CD4-positive, alpha-beta T cell treated with Interleukin-17A for 1 hour (primary cell): ENCODE measurements at places on chromosomes 2 and 18.

GRCh38 chr2:58206785-58207184 lies 34.3 kb downstream of the FANCL start:
- DNase-seq = no peak

- no peak for DNase-seq
These were observed 207.1 kb downstream of the FIGN start for GRCh38 chr2:163528640-163529217.

DNA sequence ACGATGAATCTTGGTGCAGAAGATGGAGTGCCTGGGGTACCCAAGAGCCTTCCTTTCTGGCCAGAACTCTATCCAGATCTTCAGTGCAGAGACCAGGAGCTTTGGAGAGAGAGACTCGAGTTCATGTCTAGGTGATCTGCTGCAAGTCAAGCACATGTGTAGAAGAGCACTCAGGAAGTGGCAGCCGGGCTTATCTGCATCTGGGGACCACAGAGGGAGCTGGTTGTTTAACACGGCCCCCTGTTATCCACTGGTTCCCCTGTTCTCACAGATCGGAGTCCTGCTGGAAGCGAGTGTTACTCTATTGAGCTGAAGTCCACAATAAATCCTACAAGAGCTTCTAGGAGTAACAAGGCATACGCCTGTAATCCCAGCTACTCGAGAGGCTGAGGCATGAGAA lies 128.3 kb downstream of the ACOXL start:
- DNase-seq = no peak

DNA sequence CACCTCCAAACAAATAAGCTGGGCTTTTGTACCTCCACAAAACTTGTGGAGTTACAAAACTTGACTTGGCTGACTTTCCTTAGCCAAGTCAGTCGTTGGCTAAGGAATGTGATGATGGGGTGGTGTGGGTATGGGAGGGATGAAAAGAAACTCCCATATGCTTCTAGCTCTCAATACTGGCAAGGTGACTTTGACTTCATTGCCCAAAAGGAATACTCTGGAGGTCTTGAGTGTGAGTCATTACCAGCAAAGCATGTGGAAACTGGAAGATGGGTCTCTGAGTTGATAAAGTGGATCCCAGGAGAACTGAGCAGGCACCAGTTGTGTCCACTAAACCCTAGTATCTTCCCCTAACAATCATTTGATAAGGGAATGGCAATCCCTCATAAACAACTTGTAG lies 226.7 kb downstream of the GULP1 start:
- DNase-seq = no peak

- DNase-seq = no peak
These were observed 6.2 kb downstream of the ASAP2 start for GRCh38 chr2:9212661-9213411.

DNA sequence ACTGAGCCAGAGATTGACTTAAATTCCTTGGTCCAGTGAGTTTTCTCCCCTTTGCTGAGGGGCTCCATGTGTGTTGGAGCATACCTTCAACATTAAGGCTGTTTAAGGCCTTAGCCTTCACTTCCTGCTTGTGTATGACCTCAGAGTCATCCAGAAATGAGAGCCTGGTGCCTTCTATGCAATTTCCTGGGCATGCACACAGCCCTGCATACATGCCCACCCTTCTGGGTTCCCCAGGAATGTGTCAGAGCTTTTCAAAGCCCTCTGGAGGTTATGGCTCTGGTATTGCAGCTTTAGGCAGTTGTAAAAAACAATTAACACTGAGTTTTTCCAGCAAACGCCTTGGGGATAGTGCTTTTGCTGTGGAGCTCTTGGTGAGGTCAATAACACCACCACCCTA lies 16.7 kb downstream of the IL1R1 start:
- DNase-seq = no peak

- DNase-seq = no peak
These were observed 127.5 kb downstream of the CD8B2 start for GRCh38 chr2:106614511-106615291.

DNA sequence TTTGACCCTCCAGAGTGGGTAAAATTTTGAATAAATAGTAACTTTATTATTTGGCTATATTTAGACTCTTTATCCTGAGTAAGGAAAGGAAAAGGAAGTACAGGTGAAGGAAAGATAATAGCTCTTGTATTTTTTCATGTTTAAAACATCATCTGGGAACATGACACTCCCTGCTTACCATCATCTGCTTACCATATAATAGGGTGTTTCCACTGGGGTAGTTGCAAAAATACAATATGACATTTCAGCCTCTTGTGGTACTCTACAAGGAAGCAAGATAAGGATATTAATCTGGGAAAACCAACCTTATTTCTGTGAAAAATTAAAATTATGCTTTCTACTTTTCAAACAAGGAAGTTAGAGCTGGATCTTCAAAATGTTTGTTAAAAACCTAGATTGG lies 9.9 kb downstream of the RELCH start:
- no peak for DNase-seq

- no peak for DNase-seq
These were observed 154.8 kb upstream of the ZNF236 start for GRCh38 chr18:76667603-76668002.

DNA sequence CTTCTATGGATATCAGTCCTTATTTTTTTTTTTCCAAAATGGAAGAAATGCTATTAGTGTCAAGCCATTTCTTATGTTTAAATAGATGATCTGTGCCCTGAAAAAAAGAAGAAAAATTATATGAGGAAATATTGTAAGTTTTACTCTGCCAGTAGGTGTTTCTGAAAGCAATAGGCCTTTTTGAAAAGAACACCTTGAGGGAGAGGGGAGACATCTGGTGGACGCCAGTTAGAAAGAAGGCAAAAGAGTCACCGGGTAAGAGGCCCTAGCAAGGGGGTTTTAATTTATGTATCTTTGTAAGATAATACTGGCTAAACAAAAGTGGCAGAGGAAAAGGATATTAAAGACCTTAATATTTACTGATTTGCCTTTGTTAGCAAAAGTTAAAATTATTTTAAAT lies 56.1 kb downstream of the DYNAP start:
- DNase-seq = no peak

GRCh38 chr2:169362118-169362893 lies at the start of gene LRP2:
Gene LRP2, minus strand, starts transcription at chr2:169362534. Its CDS starts 135 bp downstream, at chr2:169362399.
- peak; percentile 27 for DNase-seq

DNA sequence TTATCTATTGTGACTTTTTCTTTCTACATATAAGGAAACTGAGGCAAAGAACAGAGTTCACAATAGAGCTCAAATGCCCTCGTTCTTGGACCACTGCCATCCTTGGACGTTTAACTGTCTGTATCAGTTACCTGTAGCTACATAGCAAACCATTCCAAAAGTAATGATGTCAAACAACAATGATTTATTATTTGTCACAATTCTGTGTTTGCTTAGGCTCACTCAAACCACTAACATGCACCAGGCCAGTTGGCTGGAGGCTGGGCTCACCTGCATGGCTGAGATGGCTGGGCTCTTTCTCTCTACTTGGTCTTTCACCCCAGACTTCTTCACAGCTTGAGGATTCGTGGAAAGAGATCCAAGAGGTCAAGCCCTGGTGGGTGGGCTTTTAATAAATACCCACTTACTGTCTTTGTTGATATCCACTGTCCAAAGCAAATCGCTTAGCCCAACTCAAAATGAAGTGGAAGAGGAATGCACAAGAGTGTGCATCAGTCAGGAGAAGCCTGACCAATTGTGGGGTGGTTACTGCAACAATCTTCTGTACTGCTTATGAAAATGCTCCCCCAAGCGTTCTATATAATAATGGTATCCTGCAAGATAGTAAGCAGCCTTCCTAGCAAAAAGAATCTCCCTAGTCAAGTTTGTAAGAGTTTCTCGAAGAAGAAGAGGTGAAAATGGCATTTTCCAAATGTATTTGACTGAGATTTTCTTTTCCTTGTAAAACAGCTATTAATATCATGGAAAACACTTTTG lies 163.5 kb upstream of the NT5C1B start:
- no peak for DNase-seq

GRCh38 chr2:189379287-189379630 lies 62.0 kb upstream of the WDR75 start:
- no peak for DNase-seq

DNA sequence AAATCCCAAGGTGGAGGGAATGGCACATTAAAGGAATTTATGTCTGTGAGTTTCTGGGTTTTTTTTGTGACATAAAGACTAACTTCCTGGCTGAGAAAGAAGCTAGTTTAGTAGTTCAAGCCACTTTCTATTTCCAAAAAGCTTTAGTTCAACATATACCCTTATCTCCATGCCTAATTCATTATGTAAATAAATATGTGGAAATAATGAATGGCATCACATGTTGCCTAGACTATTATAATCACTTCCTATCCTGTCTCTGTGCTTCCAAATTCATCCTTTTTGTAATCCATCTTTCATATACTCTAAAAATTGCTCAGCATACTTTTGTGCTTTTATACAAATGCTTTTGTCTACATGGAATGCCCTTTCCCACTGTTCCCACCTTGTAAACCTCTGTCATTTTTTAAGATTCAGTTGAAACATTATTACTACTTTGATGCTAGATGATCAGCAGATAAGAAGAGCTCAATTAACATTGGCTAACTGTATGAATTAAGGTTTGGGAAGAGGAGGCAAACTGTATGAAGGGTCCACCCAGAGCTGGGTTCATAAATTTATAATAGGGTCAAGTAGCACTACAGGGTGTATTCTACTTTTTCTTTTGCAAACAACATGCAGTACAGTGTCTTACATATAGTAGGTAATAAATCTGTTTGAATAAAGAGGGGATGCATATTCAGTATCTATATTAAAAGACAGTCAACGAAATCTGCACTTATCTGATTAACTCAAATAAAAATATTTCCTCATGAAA lies 61.7 kb upstream of the MTIF2 start:
- no peak for DNase-seq

DNA sequence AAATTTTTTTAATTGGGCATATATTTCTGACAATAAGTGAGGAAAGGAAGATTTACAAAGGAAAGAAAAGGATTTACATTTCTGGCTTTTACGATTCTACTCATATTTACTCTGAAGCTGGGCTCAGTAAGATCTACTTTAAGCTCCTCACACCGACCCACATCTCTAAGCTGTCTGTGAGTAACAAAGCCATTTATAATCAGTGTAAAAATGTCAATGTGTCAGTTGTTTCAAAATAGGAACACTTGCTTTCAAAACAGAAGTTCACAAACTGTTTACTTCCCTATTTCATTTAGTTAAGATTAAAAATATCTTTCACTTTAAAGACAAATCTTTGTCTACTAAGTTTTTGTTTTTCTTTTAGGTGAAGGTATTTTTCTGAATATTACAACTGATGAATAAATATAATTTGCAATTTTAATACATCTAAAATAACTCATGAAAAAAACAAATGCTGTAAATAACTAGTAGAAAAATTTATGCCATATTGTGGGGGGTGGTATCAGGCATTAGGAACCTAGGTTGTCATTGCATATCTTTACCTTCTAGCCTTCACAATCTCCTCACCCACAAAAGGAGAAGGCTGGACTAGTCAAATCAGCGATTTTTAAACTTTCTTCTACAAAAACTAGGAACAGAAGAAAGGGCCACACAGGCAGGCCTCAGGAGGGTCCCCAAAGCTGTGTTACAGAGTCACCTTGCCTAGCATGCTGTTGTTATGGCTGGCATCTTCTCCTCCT lies 64.5 kb downstream of the TMEM131 start:
- no peak for DNase-seq

- no peak for DNase-seq
These were observed 9.9 kb upstream of the KLF11 start for GRCh38 chr2:10033251-10034006.

DNA sequence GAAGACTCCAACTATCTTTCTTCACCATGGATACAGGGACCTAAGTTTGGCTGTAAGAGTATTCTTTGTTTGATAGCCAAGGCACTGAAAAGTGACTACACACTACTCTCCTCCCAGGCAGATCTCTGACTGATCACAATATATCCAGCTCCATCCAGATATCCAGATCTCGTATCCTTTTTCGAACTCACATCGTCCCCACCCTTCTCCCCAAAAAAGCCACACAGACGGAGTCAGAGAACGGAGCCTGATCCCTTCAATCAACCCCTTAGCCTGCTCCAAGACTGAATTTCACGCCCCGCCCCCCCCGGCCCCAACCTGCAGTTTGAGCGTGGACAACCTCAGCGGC lies 533 bp downstream of the DHX57 start:
- DNase-seq = no peak

- DNase-seq = no peak
These were observed 152.3 kb downstream of the ANTXR1 start for GRCh38 chr2:69165091-69165880.

- DNase-seq = no peak
These were observed 64.2 kb upstream of the GREB1L start for GRCh38 chr18:21177822-21178221.

DNA sequence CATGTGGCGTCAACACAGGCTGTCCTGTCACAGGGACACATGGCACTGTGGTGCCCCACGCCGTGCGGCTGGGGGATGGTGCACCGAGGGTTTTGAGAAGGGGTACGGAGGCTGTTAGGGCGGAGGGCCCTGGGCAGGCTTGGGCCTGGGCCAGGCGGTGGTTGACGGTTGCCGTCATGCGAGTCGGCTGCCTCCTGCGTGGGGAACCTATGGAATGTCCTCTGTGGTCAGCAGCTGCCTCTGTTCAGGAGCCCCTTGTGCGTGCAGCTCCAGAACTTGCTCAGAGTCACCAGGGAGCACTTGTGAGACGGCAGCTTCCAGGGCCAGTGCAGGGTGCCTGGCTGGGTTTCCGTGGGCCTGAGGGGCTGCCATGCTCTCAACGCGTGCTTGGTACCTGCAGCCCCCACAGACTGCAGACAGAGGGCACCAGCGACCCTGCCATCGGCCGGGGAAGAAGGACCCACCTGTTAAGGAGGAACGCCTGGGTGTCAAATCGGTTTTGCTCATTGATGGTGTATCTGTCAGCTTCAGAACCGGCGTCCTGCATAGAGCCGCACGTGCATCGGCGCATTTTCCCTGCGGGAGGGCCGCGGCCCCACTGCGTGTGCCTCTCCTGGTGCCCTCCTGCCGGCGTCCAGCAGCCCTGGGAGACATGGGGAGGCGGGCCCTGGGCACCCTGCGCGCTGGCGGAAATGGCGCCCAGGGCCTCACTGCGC lies 10.0 kb upstream of the D2HGDH start:
- peak; percentile 42 for DNase-seq

DNA sequence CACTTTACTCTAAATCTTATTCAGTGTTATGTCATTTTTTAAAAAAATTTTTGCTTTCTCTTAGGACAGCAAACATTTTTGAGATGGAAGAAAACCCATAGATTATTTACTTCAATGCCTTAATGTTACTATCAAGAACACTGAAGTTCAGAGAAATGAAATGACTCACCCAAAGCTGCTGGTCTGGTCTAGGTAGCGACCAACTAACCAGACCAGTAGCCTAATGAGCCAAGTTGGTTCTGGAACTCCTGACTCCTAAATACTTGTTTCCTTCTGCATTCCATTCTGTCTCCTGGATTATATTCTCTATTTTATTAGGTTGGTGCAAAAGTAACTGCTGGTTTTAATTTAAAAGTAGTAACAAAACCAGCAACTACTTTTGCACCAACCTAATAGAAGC lies 35.4 kb downstream of the SLC8A1 start:
- DNase-seq = no peak
